ENCODE measurements at places on chromosomes 1 and 21.

DNA sequence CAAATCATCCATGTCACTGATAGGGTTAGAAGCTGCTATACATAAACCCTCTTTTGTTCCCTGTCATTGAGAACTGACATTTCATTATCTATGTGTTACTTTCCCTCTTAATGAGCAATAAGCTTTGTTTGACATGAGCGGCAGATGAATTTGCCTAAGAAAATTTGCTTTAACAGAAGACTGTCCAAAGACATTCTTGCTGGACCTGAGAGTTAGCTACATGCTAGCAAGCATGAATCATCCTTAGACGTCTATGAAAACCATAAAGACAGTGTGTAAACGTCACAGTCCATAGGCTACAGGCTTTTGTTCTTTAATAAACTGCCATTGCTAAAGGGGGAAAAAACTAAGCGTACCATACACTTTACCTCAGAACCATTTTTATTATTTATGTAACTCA is 73.1 kb downstream of the TNFSF4 start:
- DNase-seq = peak; percentile 62

GRCh38 chr1:202133001-202133400 is 10.3 kb downstream of the GPR37L1 start:
- no peak for DNase-seq

DNA sequence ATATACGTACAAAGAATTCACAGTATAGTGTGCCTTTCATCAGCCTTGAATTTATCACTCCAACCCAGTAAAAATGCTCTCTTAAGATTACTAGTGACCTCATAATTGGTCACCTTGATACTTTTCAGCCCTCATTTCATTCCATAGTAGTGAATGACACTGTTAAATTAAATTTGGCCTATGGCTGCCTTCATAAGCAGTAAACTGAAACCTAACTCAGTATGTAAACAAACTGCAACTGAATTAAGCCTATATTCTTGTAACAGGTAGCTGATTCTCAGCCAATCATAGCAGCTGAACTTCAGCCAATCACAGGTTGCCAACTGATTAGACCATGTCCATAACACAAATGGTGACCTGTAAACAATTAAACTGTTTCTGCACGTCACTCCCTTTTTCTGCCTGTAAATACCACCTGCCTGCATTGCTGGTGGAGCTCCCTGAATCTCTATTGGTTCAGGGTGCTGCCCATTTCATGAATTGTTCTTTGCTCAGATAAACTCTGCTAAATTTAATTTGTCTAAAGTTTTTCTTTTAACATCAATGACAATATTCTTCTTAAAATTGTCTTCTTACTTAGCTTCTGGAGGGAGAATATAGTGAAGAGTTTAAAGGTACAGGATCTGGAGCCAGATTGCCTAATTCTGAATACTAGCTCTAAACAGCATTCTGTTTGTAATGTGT is 24.0 kb upstream of the CAMSAP2 start:
- no peak for DNase-seq

GRCh38 chr1:205266611-205267305 is 39.0 kb downstream of the TMCC2 start:
- DNase-seq = no peak

GRCh38 chr1:186155594-186155993 is 219.5 kb downstream of the TPR start:
- DNase-seq = peak; percentile 82

DNA sequence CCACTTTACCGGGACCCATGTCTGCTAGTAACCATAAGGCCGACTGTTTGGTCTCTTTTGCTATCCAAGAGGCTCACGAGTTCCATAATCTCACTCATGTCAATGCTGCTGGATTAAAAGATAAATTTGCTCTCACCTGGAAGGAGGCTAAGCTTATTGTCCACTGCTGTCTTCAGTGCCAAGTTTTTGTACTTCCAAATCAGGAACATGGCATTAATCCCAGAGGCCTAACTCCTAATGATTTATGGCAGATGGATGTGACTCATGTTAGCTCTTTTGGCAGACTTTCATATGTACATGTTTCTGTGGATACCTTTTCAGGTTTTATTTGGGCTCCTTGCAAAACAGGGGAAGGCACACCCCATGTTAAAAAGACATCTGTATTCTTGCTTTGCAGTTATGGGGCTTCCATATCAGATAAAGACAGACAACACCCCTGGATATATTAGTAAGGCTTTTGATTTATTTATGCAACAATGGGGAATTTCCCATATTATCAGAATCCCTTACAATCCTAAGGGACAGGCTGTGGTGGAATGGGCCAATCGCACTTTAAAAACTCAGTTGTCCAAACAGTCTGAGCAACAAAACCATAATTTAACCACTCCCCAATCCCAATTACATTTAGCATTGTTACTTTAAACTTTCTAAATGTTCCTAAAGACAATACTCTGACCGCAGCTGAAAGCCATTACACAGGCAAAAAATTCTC is 162.7 kb downstream of the IER5 start:
- peak; percentile 75 for DNase-seq

DNA sequence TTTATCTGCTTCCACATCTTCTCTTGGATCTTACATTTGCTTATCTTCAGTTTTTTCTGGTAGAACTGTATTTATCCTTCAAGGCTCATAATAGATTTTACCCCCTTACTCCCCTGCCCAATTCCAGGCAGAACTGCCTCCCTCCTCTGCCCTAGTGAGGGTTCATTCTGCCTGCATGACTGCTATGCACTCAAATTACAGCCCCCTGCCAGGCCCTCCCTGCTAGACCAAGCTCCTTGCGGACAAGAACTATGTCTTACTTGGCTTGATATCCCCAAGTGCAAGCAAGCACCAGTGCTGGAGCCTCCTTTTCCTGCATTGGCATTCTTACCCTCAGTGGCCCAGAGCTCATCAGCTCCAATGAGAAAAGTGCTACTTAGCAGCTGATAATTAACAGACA is 18.1 kb downstream of the MAPKAPK2 start:
- peak; percentile 41 for DNase-seq

- DNase-seq = no peak
These were observed 885 bp downstream of the KRTAP10-3 start for GRCh38 chr21:44557491-44558328.

GRCh38 chr1:158115126-158115525 is 65.6 kb upstream of the CD1D start:
- DNase-seq = no peak

DNA sequence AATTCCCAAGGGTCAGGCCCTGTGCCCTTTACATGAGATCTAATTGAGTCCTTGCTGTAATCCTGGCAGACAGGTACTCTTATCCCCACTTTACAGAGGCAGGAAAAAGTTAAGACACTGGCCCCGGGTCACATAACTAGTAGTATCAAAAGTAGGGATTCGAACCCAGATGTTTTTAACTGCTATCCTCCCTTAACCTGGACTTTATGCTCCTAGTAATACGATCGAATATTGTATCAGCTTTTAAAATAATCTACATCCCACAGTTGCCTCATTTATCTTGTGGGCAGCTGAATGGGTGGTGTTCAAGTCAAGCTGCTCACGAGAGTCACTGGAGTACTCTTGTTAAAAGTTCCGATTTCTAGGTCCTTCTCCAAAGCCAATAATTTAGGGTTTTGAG is 25.5 kb upstream of the TMEM51 start:
- no peak for DNase-seq

DNA sequence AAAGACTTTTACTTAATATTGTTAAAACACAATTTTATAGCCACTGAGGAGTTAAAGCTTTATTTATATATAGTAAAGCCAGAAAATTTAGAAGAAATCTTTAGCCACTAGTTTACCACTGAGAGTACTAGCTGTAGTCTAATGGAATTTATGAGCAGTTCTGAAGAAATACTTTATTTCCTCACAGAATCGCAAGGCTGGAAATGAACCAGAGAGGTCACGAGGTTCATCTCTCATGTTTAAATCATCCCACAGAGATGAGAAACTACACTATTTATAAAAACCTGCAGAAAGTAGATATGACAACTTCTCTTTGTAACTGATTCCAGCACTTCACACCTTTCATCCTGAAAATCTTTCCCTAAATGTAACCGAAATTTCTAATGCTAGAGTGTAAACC is 26.0 kb downstream of the ADGRL4 start:
- no peak for DNase-seq

DNA sequence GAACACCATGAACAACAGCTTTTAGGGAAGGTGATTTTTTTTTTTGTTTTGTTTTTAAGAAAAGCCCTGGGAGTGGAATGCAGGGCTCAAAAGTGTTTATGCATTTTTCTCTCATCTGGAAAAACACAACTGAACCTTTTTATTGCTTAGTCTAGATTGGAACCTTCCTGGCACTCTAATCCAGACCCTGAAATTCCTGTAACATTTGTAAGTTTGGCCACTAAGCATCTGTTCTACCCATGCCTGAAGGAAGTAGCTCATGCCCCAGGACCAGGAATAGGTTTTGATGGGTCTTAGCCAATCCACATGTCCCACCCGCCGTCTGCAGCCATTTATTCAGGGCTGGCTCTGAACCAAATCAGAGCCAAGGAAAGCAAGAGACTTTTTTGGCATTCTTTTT is 39.7 kb upstream of the SLC2A1 start:
- peak; percentile 27 for DNase-seq

DNA sequence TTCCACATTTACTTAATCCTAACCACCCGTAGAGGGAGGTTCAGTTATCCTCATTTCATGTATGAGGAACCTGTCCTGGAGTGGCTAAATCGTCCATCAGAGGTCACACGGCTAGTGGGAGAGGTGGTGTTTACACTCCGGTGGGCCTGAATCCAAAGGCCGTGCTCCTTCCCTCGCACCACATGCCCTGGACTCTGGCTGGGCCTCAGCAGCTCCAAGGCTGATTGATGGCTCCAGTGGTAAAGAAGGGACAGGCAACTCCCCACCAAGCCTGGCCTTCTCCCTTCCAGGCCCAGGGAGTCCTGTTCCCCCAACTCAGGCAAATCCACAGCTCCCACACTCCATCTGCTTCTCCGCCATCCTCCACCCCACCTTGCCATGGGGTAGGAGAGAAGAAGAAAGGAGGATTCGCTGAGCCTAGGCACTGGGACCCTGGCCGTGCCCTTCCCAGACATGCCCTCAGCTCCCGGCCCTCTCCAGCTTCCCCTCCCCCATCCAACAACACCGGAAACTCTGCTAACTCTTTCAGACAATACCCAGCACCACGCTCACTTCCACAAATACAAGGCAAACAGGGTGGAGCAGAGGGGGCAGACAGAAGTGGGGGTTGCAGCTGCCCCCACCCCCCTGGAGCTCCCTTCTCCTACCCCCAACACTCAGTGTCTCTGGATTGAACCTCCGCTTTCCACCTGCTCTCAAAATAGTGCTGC is 10.9 kb downstream of the ARHGEF2 start:
- DNase-seq = no peak

- no peak for DNase-seq
These were observed 2.8 kb upstream of the CASQ2 start for GRCh38 chr1:115771094-115771846.

- DNase-seq = no peak
These were observed 1.1 kb downstream of the RYR2 start for GRCh38 chr1:237042892-237043576.

DNA sequence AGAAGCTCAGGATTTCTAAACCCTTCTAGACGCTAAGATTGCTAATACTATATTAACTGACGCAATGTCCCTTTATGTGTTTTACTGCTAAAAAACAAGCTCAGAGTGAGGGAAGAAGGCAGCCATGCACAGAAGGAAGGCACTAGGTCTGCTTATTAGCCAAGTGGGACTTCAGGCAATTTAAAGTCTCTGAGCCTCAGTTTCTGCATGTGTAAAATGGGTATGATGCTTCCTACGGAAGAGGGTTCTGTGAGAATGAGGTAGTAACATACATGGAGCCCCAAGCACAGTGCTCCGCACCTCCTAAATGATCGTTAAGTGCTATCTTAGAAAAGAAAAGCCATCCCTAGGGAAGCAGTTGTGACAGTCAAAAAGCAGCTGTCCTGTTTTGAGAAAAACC is 16.9 kb downstream of the MIS18A start:
- DNase-seq = no peak

GRCh38 chr1:232653789-232654188 is 23.9 kb upstream of the SIPA1L2 start:
- DNase-seq = no peak

DNA sequence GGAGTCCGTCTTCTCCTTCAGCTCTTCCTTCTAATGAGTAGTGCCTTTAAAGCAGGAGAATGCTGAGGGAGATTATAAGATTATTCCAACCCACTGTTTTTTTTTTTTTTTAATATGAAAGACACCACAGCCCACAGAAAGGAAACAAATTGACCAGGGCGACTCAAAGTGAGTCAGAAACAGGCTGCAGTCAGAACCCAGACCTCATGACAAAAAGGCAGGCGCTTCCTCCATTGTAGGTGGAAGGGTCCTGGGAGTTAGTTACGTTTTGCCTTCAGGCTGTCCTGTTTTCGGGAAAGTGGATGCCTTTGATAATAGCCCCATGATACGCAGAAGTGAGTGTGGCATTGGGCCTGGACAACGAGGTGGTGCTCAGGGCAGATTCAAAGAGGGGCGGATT is 21.0 kb downstream of the PLXNA2 start:
- no peak for DNase-seq

GRCh38 chr21:45836694-45837670 is 144.6 kb upstream of the COL6A1 start:
- peak; percentile 12 for DNase-seq

DNA sequence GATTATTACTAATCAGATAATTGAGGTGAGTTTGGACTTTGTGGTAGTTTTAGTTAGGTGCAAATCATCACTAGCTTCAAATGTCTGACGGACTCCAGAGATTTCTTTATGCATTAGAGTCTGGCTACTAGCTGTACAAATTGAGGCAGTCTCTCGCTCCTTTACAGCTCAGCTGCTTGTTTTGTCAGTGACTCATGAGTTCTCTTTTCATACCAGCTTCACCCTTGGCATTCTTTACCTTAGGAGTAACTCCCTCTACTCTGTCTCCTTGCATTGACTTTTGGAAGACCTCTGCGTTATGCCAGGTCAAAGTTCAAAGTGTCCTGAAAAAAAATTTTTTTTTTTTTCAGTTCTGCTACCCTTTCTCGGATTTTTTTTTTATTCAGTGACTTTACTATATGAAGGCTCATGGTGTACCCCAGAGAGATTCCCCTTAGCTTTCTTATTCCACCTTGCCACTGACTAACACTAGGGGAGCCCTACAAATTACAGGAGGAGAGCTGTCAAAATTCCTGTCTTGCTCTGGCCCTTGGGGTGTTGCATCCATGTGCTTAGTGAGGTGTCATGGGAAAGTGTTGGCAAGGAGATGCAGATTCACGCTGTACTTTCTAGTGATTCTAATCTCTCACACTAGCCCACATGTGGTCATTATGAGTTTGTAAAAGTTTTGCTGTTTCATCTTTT is 576.6 kb downstream of the ADGRL2 start:
- peak; percentile 72 for DNase-seq

GRCh38 chr1:220235462-220235861 is 36.8 kb downstream of the RAB3GAP2 start:
- DNase-seq = peak; percentile 23

DNA sequence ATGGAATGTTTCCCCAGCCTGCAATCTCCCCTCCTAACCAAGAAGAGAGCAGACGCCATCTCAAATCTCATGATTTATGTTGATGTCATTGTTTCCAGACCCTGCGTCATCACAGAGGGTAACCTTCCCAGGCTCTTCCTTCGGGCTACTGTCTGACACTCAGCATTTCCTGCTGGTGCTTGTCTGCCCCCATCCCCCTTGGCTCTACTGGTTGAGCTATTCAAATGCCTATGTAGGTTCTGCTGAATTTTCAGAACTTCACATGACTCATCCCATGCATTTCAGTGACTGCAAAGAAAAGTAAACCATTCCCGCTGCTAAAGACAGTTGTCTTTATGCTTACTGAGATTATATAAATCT is 24.8 kb upstream of the ITPKB start:
- DNase-seq = peak; percentile 90
